ENCODE measurements at places on chromosomes 2 and 18.

DNA sequence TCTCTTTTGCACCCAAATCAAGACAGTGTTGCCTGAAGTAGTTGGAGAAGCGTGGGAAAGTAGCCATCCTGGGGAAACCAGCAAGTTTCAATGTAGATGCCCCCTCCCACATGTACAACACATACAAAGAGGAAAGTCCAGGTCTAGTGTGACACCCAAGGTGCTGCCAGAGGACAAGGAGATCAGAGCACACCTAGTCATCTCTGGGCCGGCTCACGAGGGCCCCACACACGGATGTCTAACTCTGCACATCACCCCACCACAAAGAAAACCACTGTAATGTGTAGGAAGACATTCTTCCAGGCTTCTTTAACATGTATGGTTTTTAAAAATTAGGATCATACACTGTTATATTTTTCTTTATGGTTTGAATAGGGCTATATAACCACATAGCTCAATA, 21.6 kb downstream of the PARD6G start:
- DNase-seq, result no peak

DNA sequence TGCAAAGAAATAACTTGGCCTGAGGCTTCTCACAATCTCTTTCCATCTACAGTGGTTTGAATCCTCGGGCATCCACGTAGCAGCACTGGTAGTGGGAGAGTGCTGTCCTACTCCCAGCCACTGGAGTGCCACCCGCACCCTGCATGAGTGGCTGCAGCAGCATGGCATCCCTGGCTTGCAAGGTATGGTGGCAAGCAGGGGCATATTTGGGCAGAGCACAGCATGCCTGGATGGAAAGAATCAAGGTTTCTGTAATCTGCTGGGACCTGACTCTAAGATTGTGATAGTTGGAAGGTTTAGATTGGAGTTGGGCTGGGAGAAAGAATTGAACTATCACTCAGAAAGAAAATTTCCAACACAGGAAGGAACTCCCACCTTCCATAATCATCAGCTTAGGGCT, 4.0 kb downstream of the CAD start:
- DNase-seq, result no peak

DNA sequence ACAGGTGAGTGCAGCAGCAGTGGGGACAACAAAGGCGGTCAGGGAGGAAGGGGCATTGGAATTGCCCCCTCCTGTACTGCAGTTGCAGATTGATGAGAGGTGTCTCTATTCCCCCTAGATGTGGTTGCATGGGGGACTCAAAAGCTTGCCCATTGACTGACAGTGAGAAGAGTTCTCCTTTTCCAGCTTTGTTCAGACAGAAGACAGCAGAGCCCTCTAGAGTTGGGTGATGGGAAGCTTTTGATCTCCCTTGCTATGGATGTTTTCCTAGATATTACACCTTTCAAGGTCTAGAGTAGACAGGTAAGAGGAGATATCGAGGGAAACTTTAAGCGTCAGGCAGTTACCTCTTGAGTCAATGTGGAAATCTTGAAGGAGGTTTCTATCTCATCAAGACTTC, 2.9 kb downstream of the PROKR1 start:
- no peak for DNase-seq

GRCh38 chr2:30577151-30577550, 130.1 kb downstream of the LCLAT1 start:
- DNase-seq, result no peak

- DNase-seq, result no peak
Measured at GRCh38 chr18:62449490-62450104, 73.2 kb upstream of the ZCCHC2 start.

DNA sequence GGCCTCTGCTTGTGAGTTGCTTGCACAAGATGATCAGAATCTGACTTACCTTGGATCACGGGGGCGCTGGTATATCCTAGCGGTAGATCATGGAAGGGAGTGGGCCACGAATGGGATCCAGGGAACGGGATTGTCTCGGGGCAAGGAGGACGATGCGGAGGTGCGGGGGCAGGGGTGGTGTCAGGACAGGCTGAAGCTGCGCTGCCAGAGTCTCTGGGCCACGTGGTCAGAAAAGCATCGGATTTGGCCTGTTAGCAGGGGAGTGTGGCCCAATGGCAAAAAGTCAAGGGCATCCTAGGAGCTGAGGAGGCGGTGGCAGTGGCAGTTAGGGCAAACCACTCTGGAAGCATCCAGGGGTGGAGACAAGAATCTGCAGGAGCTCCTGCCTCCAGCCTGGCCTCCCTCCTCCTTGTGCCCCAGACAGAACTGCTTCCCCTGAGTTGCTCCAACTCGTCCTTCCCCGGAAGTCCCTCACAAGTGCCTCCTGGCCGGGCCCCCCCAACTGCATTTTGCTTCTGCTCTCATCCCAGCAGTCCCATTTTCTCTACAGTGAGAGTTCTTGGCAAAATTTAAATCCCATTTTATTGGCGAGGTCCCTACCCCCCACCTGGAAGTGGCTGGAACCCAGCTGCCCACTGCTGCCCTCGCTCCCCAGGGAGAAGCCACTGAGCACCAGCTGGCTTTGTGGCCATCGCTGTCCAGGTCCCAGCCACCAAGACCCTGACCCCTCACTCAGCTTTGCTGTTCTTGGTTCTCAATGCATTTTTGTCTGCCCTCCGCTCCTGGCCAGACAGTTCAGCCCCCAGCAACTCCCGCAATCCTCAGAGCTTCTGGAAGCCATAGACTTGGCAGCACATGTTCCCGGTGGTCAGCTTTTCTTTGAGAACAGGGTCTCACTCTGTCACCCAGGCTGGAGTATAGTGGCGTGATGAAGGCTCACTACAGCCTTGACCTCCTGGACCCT, 5.6 kb upstream of the CCDC74B start:
- DNase-seq, result no peak

DNA sequence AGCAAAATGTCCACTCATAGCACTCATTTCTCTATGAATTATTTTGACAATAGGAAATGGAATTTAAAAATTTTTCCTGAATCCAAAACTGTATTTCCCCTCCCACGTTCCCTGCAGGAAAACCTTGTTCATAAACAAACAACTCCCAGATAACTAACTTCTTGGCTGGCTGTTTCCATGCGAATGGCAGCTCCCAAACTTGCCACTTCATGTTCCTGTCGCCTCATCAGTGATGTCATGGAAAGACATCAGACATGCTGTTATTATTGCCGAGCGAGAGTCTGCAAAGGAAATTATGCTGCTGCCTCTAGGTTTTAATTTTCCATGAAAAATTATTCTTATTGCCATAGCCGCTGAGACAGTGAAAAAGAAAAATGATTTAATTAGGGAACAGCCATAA, 117.0 kb upstream of the RIOK3 start:
- no peak for DNase-seq

- DNase-seq, result no peak
Measured at GRCh38 chr2:183866666-183867065, 731.7 kb upstream of the ZNF804A start.

- DNase-seq, result no peak
Measured at GRCh38 chr2:129061069-129061768, 742.6 kb upstream of the HS6ST1 start.

DNA sequence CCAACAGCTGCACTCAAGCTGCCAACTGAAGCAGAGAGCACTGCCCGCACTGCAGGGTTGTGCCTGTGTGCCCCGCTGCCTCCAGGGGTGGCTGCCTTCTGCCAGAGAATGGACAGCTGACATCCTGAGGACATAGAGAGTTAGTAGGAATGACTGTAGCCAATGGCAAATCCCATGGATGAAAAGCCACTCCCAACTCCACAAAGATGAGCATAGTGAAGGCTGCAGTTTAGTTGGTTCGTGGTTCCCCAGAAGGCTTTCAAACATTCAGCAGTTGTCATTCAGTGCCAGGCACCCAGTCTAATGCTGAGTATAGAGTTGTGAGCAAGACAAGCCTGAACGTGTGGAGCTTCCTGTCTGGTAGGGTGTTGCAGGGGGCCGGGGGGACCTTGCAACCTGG, 30.3 kb downstream of the GYPC start:
- no peak for DNase-seq

GRCh38 chr2:220033546-220033945, 406.1 kb downstream of the SLC4A3 start:
- no peak for DNase-seq

GRCh38 chr2:142944264-142944663, 66.8 kb downstream of the KYNU start:
- DNase-seq, result no peak

DNA sequence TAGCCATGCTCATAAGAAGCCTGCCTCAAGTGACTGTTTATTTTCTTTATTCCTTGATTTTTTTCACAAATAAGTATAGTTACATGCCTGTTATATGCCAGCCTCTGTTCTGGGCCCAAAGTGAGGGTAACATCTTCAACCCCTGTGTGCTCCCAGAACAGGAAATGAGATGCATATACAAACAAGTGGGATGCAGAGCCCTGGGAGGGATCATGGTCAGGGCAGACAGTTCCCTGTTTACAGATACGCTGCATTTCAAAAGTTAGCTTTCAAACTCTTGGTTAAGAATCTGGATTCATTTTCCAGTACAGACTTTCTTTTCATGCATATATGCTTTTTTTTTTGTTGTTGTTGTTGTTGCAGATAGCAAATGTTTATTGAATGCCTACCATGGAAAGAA, 24.4 kb downstream of the GPR39 start:
- DNase-seq, result no peak

- no peak for DNase-seq
Measured at GRCh38 chr2:73614997-73615396, 27.2 kb downstream of the NAT8 start.

- DNase-seq, result no peak
Measured at GRCh38 chr2:204060841-204061240, 124.3 kb downstream of the ICOS start.

GRCh38 chr18:26405190-26405801, 143.1 kb downstream of the KCTD1 start:
- DNase-seq, result no peak

All from CD4-positive, alpha-beta T cell treated with Interleukin-6 for 4 hours (primary cell).